ENCODE measurements at places on chromosomes 13 and 19.

DNA sequence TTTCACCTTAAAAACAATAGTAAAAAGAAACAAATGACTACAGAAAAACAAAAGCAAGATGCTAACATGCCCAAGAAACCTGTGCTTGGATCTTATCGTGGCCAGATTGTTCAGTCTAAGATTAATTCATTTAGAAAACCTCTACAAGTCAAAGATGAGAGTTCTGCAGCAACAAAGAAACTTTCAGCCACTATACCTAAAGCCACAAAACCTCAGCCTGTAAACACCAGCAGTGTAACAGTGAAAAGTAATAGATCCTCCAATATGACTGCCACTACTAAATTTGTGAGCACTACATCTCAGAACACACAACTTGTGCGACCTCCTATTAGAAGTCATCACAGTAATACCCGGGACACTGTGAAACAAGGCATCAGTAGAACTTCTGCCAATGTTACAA, 6.0 kb downstream of the CKAP2 start:
- no peak for DNase-seq

- no peak for DNase-seq
Measured at GRCh38 chr13:112783135-112783977, 93.5 kb downstream of the ATP11A start.

- DNase-seq = no peak
Measured at GRCh38 chr19:17803264-17803896, 8.4 kb downstream of the B3GNT3 start.

DNA sequence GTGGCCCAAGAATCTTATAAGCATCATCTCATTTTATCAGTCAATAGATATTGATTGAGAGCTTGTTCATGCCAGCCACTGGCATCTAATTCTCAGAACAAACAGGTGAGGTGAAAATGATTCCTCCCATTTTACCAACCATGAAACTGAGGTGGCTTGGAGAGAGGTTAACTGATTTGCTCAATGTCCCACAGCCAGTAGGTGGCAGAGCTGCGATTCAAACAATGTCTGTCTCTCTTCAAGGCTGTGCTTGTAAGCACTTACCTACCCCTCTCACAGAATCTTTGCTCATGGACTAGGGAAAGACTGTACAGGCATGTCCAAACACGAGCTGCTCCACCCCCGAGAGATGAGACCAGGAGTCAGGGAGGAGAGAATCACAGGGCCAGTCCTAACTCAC, 21.5 kb upstream of the GSX1 start:
- no peak for DNase-seq

DNA sequence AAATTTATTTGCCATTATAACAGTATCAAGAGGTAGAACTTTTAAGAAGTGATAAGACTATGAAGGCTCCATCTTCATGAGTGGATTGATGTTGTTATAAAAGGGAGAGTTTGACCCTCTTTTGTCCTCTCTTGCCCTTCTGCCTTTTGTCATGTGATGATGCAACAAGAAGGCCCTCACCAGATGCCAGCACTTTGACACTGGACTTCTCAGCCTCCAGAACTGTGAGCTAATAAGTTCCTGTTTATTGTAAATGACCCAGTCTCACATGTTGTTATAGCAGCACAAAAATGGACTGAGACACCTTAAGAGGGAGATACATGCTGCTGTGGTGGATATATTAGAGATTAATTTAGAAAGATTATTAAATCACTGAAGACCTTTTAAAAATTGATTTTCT, 71.6 kb downstream of the SPRYD7 start:
- no peak for DNase-seq

- peak; percentile 56 for DNase-seq
Measured at GRCh38 chr19:30669329-30670010, 297.3 kb downstream of the ZNF536 start.

DNA sequence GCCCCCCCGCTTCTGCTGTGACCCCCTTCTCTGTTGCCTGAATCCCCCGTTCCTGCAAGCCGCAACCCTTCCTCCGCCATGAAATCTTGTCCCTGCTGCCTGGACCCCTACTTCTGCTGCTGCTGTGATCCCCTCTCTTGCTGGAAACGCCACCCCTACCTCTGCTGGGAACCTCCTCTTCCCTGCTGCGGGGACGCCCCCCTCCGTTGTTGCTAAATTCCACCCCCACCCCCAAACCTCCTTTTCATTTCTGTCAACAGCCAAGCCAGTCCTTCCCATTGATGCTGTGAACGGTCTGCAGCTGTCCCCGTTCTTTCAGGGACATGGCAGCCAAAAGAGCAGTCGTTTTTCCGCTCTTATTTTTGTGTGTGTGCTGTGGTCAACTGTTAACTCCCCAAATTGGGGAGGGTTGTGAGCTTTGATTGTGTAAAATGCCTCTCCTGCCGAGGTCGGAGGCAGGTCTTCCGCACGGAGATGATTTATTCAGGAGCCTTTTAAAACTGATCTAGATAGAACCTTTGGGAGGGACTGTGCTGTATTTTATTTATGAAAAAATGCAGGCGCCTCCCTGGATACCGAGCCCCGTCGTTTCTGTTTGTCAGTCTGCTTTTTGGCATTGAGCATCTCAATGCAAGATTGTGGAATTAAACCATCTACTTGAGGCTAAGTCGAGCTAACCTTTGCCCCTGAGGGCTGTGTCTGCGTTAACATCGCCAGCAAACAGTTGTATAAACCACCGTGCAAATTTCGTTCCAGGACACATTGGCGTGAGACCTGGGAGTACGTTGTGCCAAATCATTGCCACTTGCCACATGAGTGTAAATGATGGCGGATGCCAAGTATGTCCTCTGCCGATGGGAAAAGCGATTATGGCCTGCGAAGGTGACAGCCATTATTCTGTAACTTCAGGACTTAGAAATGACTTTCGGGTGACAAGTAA, 27.9 kb upstream of the NDUFS7 start:
- no peak for DNase-seq

DNA sequence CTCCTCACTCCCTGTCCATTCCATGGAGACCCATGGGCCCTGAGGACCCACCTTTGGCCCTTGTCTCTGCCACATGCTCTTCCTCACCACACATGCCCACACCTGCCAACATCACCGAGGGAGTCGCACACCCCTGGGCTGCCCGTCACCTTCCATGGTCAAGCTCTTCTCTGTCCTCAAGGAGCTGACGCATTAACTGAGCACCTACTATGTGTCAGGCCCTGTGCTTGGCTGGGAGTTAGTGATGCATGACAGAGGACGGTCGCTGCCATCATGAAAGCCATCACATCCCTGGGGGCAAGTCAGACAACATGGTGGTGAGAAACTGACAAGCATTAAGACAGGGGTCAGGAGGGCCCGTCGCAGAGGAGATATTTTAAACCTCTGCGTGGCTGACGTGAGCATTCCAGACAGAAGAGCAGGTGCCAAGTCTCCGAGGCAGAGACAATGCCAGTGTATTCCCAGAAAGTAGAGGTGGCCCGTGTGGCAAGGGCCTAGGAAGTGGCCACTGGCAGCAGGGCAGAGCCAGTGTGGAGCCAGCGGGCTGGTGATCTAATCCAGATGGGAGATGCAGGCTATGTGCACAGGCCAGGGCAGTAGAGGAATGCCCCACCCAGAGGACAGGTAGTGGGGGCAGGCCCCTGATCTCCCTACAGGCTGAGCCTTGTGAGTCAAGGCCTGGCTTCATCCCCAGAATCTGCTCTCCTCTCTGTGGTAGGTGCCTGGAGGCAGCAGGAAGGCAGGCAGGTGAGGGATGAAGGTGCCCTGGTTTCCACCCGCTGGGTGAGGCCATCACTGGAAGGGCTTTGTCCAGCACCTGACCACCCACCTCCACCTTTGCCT, 21.2 kb downstream of the ELAVL1 start:
- DNase-seq = no peak

DNA sequence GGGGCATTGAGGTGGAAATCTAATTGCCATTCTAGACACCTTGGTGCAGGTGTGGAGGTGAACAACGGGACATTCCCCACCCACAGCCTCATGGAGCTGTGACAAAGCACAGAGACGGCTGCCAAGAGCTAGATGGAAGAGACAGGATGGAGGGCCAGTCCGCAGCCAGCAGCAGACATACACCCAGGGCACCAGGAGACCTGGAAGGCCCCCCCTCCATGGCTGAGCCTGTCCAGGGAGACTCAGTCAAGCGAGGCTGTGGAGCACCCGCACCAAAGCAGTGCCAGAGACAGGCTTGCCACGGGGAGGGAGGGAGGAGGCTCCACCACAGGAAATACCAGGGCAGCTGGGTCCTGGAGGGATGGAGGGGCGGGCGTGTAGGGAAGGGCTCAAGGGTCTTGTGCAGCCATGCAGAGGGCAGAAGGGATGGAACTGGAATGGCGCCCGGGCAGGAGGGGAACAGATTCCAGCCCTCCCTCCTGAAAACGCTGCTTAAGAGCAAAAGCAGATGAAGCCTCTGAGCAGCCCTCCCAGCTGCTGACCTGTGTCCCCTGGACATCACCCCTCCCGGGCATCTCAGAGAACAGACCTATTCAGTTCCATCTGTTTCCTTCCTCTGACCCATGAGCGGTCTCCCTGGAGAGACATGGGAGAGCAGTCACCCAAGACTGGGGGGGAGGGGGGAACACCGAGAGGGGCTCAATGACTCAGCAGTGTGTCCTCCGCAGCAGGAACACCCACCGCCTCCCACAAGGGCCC, 14.4 kb downstream of the EPS15L1 start:
- DNase-seq = no peak

GRCh38 chr19:34482380-34483250, 1.1 kb downstream of the WTIP start:
- DNase-seq = no peak

- DNase-seq = no peak
Measured at GRCh38 chr19:29480507-29480906, 45.3 kb upstream of the VSTM2B start.

GRCh38 chr13:42078128-42078808, 29.8 kb downstream of the DGKH start:
- no peak for DNase-seq

DNA sequence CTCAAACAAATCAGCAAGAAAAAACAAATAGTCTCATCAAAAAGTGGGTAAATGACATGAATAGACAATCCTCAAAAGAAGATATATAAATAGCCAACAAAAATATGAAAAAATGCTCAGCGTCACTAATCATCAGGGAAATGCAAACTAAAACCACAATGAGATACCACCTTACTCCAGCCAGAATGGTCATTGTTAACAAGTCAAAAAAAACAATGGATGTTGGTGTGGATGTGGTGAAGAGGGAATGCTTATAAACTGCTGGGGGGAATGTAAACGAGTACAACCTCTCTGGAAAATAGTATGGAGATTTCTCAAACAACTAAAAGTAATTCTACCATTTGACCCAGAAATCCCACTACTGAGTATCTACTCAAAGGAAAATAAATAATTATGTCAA, 239.2 kb upstream of the RFC3 start:
- no peak for DNase-seq

GRCh38 chr13:76596216-76596615, 290.0 kb downstream of the KCTD12 start:
- no peak for DNase-seq

- DNase-seq = no peak
Measured at GRCh38 chr19:30488191-30488590, 116.0 kb downstream of the ZNF536 start.

DNA sequence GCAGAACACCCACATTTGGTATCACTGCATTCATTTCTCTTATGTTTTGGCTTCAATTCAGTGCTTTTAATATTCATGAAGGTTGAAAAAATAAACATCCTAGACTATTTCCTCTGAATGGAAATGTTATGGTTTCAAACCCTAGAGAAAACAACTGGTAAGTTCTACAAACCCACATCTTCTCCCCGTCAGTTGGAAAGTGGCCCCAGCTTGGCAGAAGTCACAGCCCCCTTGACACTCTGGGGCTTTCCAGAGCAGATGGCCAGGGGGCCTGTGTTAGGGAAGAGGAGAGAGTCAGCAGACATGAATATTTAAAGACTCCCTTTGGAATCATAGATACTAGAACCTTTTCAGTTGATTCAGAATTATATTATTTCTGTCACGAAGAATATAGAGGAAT, 123.9 kb downstream of the SHISA2 start:
- DNase-seq = no peak

DNA sequence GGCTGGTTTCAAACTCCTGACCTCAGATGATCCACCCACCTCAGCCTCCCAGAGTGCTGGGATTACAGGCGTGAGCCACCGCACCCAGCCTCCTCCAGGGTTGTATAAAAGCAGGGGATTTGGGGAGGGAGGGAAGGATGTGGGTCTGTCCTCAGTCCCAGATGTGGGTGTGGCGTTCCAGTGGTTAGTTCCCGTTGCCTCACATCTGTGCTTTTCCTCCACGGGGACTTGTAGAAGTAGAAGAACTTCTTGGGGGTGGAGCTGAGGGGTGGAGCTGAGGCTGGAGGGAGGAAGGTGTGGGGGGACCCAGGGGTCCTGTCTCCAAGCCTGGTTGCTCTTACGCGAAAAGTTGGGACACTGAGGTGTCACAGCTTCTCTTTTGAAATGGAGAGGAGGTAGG, 514 bp upstream of the MCEMP1 start:
- DNase-seq = no peak

DNA sequence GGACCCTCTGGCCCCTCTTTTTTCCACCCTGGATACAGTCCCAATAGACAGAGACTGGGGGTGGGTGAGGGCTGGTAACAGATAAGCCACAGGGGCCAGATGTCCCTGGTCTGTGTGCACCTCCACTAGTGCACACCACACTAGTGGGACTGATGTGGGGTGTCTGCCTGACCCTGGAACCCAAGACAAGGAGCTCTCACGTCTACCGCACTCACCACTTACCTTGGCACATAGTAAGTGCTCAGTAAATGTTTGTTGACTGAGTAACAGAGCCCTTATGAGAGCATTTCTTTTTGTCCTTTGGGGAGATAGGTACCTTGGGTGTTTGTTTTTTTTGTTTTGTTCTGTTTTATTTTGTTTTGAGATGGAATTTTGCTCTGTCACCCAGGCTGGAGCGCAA, 23.1 kb upstream of the ZNF414 start:
- DNase-seq = no peak

DNA sequence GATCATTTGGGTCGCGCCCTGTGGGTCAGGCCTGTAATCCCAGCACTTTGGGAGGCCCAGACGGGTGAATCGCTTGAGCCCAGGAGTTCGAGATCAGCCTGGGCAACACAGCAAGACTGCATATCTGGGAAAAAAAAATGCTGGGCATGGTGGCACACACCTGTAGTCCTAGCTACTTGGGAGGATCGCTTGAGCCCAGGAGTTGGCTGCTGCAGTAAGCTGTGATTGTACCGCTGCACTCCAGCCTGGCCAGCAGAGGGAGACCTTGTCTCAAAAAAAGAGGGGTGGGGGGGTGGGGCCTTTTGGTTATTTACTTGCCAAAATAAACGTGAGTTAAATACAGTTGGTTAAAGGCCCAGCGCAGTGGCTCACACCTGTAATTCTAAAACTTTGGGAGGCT, 9.8 kb upstream of the ZNF544 start:
- no peak for DNase-seq

DNA sequence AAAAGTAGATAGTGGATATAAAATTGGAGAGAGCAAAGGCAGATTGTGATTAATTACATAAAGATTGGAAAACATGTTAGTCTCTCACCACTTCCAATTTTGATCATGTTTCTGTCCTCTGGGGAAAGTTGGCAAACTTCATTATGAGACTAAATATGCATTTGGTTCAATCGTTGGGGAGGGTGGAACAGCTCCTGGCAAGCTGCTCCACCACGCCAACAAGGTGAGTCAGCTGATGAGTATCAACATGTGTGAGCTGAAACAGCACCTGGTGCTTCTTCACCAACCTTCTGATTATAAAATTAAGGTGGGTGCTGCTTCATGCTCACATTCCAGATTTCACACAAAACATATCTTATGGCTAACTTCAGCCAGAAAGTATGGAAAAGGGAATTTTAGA, 1784.6 kb downstream of the SLITRK5 start:
- DNase-seq = no peak
